Suppressor macrophage treated with lipopolysaccharide for 4 hours (primary cell): ENCODE measurements at places on chromosomes 6 and 20.

- DNase-seq, result peak; percentile 86
Observed at GRCh38 chr6:15429141-15430110, 183.6 kb downstream of the JARID2 start.

- peak; percentile 73 for DNase-seq
Observed at GRCh38 chr6:119148098-119148824, 69.8 kb upstream of the FAM184A start.

GRCh38 chr20:57330998-57331397 is 1.4 kb downstream of the SPO11 start:
- no peak for DNase-seq

DNA sequence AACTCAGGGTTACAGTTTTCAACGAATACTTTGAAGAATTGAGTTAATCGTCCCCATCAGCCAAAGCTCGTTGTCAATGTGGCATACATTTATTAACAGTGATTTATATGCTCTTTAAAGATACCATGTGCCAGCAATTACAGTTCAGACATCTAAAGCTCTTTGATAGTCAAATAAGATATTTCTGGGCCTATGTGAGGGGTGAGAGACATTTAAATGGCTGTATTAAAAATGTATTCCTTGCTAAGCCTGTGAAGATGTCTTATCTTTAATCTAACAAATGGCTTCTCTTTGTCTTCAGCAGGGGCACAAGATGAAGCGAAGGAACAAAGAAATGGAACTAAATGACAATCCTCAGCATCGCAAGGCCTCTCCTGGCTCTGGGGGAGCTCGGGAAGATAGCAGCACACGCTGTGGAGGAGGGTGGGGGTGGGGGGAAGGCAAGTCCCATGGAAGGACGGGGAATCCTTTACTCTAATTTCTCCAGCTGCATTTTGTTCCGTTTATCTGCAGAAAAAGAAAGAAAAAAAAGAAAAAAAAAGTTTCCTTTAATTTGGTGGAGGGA is 523.6 kb downstream of the KIF16B start:
- DNase-seq, result no peak

DNA sequence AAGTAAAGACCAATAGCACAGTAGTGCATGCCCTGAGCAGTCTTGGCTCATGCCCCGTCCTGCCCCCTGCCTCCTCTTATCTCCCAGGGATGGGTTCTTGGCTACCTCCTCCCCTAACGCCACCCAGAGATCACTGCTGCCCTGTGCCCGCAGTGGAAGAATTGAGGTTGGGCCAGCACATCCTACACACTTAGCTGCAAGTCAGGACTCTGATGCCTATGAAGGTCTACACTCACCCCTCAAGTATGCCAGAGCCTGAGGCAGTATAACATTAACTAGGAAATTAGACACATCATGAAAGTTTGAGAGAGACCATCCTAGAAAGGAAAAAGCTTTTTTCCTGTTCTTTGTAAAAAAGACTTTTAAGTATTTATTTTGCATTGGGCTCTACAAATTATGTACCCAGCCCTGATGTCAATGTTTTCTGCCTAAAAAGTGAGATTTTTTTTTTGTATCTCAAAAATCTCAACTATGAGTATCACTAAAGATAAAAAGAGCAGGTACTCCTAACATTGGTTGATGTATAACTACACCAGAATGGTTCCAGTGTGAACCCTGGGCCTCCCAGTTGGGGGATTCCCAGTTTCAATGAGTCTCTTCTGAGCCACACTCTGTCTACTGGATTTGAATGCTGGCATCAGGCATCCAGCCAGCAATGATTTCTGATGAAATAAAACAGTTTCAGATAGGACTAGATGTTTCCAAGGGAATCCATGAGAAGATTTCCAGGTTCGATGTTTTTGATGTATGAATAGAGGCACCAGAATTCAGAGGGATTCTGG is 115.4 kb downstream of the ISM1 start:
- no peak for DNase-seq

GRCh38 chr6:109867009-109867969 is 110.8 kb upstream of the GPR6 start:
- no peak for DNase-seq

GRCh38 chr6:70502484-70502883 is 64.2 kb upstream of the SDHAF4 start:
- no peak for DNase-seq

DNA sequence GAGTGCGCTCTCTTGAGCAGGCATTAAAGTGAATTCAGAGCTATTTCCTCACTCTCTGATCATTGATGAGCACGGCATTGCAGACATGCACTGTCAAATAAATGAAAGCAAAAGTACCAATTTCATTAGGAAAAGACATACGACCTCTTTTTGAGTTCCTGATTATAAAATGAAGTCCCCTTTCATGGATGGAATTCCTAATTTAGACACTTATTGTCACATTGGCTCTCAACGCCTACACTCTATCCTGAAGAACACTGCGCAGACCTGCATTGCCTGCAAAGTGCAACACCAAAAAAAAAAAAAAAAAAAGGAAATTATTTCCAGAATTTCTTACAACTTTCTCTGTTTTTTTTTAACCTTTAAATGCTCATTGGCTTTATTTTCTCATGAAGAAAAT is 1.6 kb downstream of the ADGRB3 start:
- no peak for DNase-seq

DNA sequence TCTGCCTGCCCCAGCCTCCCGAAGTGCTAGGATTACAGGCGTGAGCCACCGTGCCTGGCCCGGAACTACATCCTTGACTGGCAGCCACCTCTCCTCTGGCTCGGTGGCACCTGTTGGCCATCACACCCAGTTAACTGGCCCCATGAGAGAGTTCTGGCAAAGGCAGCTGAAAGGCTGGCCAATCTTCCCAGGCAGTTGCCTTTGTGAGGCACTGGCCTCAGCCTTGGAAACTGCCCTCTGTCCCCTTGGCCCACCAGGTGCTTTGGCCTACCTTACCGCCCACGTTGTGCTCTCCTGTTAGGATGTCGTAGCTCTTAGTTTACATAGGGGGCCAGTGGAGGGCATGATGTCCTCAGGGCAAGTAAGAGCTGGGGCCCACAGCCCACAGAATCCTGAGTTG is 9.6 kb upstream of the MANBAL start:
- DNase-seq, result no peak

- no peak for DNase-seq
Observed at GRCh38 chr6:108179741-108180140, 13.9 kb downstream of the NR2E1 start.

DNA sequence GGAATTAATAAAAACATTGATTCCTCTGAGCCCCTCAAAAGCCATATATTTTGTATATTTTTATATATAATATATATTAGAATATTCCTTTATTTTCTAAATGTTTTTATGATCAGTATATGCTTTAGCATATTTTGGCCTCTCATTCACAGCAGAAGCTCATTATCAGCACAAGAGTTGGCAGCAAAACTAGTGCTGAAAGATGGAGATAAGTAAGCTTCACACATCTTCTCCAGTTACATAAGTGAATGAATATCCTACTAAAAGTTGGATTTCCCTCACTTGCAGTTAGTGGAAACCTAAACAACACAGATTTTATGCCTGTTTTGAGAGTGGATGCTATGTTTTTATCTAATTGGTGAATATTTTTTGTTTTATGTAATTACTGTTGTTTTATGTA is 1303.8 kb upstream of the ADGRB3 start:
- DNase-seq, result no peak

- DNase-seq, result no peak
Observed at GRCh38 chr6:134732763-134733162, 217.1 kb downstream of the ALDH8A1 start.

- no peak for DNase-seq
Observed at GRCh38 chr6:137717074-137718073, 149.7 kb upstream of the TNFAIP3 start.

DNA sequence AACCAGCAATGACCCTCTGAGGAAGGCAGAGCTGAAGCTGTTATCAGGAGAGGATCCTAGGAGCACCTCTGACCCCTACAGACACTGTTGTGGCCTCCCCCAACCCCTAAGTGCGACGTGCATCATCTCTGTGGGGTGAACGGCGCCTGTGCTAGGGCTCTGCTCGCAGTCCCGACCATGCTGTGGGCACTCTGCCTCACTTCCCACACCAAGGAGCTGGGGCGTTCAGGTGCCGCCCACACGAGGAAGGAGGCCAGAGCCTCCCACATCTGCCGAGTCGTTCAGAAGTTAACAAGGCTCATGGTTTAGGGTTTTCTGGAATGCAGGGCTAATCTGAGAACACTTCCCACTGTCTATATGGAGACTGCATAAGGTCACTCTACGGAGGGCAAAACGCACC is 62.1 kb downstream of the GINS1 start:
- DNase-seq, result no peak

GRCh38 chr20:45823949-45824835 is 2.9 kb downstream of the TNNC2 start:
- DNase-seq, result peak; percentile 30

DNA sequence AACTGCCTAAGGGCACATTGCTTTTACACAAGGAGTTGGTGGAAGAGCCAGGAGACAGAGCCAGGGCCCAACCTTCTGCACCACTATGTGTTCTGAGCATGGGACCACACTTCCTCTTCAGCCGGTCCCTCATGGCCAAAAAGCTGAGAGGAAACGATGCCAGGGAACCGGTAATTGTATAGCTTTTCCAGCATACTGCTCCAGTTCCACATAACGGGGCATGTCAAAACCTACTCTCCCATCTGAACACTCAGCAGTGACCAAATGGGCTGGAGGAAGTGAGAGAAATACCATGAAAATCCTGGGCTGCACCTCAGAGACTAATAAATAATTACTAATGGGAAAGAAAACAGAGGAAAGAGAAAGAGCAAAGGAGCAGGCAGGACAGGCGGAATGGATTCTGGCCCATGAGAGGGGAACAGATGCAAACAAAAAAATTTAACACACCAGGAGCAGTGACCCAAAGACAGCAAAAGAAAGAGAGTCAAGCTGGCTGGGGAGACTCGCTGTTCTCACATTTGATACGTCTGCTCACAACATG is 52.0 kb upstream of the BMP2 start:
- peak; percentile 53 for DNase-seq

DNA sequence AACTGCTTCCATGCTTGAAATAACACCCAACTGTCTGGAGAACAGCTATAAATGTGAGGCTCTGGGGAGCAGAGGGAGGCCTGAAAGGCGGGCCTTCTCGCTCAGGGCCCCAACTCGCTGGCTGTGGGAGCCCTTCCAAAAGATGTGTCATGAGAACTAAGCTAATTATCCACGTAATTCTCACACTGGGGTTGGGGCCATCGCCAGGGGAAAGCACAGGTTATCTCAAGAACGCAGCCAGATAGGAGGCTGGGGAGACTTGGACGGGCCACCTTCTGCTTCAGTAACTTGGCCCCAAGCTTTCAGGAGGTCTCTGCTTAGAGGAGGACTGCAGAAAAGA is 1.6 kb downstream of the PXDC1 start:
- DNase-seq, result no peak

- no peak for DNase-seq
Observed at GRCh38 chr20:22389836-22390542, 194.4 kb downstream of the FOXA2 start.

GRCh38 chr6:148351309-148351708 is 8.7 kb downstream of the SASH1 start:
- DNase-seq, result peak; percentile 75

- DNase-seq, result no peak
Observed at GRCh38 chr6:125207956-125208355, 54.4 kb downstream of the TPD52L1 start.

GRCh38 chr6:71287926-71288227 is 734 bp upstream of the OGFRL1 start:
- DNase-seq, result no peak

- no peak for DNase-seq
Observed at GRCh38 chr6:28747631-28748157, 176.1 kb downstream of the TRIM27 start.

- DNase-seq, result no peak
Observed at GRCh38 chr6:127886603-127887002, 14.3 kb downstream of the THEMIS start.

DNA sequence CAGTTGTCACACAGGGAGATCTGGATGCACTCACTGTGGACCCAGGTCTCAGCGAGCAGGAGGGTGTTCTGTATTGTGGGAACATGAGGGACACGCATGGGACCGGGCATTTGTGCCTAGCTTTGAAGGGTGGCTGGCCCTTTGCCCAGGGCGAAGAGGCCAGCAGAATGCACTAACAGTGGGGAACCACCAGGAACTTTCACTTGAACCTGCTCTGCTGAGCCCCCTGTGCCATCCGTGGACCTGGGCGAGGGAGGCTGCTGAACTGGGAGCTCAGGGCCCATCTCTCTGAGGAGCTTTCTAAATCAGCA is 1.2 kb upstream of the ULBP2 start:
- DNase-seq, result no peak

DNA sequence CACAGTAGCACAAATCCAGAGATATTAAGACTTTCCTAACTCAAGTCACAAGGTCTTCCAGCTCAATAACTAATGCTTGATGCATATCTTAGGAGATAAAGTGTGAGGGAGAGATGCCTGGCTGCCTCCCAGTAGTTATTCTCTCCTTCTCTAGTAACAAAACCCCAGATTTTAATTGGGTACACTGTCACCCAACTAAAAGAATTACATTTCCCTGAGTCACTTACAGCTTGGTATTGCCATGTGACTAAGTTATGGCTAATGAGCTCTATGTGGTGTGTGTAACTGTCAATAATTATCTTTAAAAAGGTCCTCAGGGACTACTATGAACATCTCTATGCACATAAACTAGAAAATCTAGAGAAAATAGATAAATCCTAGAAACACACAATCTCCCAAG is 32.0 kb downstream of the KIF6 start:
- DNase-seq, result no peak

DNA sequence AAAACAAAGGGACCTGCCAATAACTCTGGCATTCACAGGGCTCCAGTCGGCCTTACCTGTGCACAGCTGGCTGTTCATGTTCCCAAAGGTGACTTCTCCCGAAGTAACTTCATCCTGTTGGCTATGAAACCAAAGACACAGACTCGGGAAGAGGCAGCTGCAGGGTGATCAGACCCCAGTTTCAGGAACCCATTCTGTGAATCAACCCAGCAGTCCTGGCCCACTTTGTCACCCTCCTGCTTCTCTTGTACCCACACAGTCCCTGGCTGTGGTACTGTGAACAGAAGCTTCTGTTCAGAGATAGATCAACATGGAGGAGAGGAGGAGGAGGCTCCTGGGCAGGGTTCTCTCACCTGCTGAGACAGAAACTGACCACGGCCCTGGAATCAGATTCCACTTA is 8.7 kb upstream of the PGC start:
- no peak for DNase-seq

GRCh38 chr6:70998148-70998547 is 41.3 kb upstream of the B3GAT2 start:
- no peak for DNase-seq

DNA sequence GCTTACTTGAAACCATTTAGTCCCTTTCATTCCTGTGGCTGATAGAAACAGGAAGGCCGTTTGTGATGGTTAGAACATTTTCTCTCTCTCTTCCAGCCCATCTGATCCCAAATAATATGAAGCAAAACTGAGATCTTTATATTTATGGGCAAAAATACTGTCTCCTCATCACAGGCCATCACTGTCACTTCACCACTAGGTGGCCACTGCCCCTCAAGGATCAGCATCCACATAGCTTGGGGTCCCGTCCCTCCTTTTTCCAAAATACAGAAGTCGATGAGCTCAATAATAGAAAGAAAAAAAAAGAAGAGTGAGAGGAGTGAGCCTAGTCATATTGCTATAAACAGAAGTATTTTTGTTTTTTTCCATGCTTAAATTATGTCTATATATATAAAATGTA is 46.4 kb upstream of the LAMP5 start:
- DNase-seq, result peak; percentile 36
